Activated CD4-positive, alpha-beta T cell treated with anti-CD3 and anti-CD28 coated beads, Interleukin-2, amount 10 ng/mL, durations not matched to agents 7 days and 5 days (primary cell): ENCODE measurements at places on chromosomes 7 and 10. TPM values are rescaled to one million over a fixed set of nuclear protein-coding genes. Genes with fewer than 3 reads are reported as not detected.

AMZ1 gene
- 0.08 TPM for total RNA-seq

WBP1L gene
- 31.4 TPM for total RNA-seq

POM121C gene
- total RNA-seq = 75.4 TPM

FEZF1 gene
- not detected for total RNA-seq

SLC26A3 gene
- total RNA-seq = not detected

KCNMA1 gene
- not detected for total RNA-seq

GIMAP6 gene
- total RNA-seq = 105 TPM

LRMDA gene
- total RNA-seq = not detected

HABP2 gene
- not detected for total RNA-seq

STAMBPL1 gene
- 39.7 TPM for total RNA-seq

EGR2 gene
- 0.92 TPM for total RNA-seq

FAM25C gene
- total RNA-seq = not detected

MKX gene
- total RNA-seq = not detected

ZP3 gene
- 1.0 TPM for total RNA-seq

PRLHR gene
- not detected for total RNA-seq

IRF5 gene
- total RNA-seq = 6.5 TPM

FAM237B gene
- not detected for total RNA-seq

ZNF488 gene
- 0.05 TPM for total RNA-seq

DPP6 gene
- total RNA-seq = not detected

PROSER2 gene
- total RNA-seq = 0.31 TPM

RBP3 gene
- not detected for total RNA-seq

SPDYE18 gene
- total RNA-seq = 0.65 TPM

NPC1L1 gene
- not detected for total RNA-seq

SLC29A3 gene
- 2.4 TPM for total RNA-seq

ATG9B gene
- 12.3 TPM for total RNA-seq

AKR1C8 gene
- 0.50 TPM for total RNA-seq

LIPJ gene
- total RNA-seq = not detected

HECW1 gene
- not detected for total RNA-seq

OR6B1 gene
- not detected for total RNA-seq

MDFIC gene
- total RNA-seq = 75.4 TPM

WNT8B gene
- total RNA-seq = 0.10 TPM

TUBAL3 gene
- total RNA-seq = not detected

VWDE gene
- total RNA-seq = 3.2 TPM

SHTN1 gene
- total RNA-seq = 0.45 TPM

SEC31B gene
- total RNA-seq = 202 TPM

ADAM22 gene
- total RNA-seq = 0.96 TPM

MMRN2 gene
- total RNA-seq = not detected

PAX4 gene
- not detected for total RNA-seq

OSBPL3 gene
- total RNA-seq = 77.9 TPM

RSPH10B gene
- not detected for total RNA-seq

OPALIN gene
- not detected for total RNA-seq

PURB gene
- 22.9 TPM for total RNA-seq

MMP21 gene
- total RNA-seq = not detected

FERD3L gene
- total RNA-seq = not detected

WDR86 gene
- 0.29 TPM for total RNA-seq

THAP5 gene
- 26.5 TPM for total RNA-seq
